ENCODE measurements at places on chromosomes 6 and 20.

DNA sequence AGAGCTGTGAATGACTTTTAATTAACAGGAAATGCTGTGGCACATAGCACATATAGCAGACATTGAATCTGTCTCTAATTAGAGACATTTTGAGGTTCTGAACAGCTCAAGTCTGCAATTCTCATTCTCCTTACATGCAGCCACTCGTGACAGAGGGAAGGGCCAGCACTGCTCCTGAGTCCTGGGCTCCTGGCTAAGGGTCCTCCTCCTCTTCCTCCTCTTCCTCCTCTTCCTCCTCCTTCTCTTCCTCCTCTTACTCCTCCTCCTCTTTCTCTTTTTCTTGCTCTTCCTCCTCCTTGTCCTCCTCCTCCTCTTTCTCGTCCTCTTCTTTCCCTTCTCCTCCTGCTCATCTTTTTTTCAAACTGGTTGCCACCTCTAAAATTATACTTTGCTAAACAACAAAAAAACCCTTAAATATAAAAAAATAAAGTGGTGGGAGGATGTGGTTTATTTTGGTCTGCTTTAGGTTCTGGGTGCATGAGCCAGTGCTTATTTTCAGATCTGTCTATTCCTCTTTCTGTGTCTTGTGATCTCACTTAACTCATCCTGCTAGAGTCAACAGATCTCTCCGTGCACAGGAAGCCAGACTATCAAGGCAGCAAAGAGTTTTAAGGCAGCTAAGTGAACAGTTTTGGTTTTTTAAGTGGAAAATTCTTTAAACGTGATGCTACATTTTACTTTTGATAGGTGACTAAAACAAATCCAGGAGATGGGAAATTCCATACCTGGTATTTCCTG lies 159.3 kb downstream of the CD83 start:
- DNase-seq = no peak

GRCh38 chr6:119848696-119849095 lies 499.1 kb upstream of the MAN1A1 start:
- DNase-seq = no peak

DNA sequence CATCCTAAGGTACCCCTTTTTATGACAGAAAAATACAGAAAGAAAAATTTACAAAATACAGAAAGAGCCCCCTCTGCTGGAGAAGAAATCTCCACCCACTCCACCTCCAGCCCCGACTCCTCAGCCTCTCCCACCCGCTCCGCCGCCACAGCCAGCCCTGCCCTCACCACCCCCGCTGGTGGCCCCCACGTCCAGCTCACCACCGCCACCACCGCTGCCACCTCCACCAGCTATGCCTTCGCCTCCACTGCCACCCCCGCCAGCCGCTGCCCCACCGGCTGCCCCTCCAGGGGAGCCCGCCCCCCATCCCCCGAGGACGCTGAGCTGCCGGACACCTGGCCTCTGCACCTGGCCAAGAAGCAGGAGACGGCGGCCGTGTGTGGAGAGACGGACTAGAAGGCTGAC lies 17.7 kb downstream of the WFDC2 start:
- no peak for DNase-seq

GRCh38 chr6:17987447-17987696 lies at the start of gene KIF13A:
KIF13A (minus strand) TSS chr6:17987635; CDS start chr6:17987463, 172 bp downstream.
- DNase-seq = no peak

- DNase-seq = no peak
Observed at GRCh38 chr20:37378785-37379598, 33.1 kb downstream of the SRC start.

- peak; percentile 3 for DNase-seq
Observed at GRCh38 chr6:28446818-28447511, 3.7 kb upstream of the ZSCAN23 start.

- no peak for DNase-seq
Observed at GRCh38 chr20:40019510-40019909, 669.5 kb downstream of the MAFB start.

GRCh38 chr6:168192195-168192900 lies 113.3 kb upstream of the FRMD1 start:
- peak; percentile 79 for DNase-seq

- peak; percentile 63 for DNase-seq
Observed at GRCh38 chr6:84762220-84763002, 2.0 kb downstream of the TBX18 start.

GRCh38 chr6:87636315-87636714 lies 46.4 kb downstream of the ORC3 start:
- DNase-seq = no peak

DNA sequence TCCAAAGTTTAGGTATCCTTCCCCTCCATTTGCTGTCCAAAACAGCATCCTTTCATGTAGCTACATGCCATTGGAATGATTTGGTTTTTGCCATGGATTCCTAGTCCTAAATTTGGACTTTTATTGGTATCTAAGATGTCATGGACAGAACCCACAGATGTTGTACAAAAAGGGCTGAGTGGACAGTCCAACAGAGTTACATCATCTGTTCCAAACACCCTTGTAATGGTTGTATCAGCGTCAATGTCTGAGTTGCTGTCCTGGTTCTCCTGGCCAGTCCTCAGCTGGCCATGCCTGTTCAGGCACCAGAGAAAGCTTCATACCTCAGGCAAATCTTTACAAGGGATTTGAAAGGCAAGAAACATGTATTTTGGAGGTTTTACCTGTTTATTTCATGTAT lies 191.3 kb downstream of the ESR1 start:
- no peak for DNase-seq

GRCh38 chr6:127302728-127303660 lies 36.3 kb downstream of the RNF146 start:
- peak; percentile 0 for DNase-seq

DNA sequence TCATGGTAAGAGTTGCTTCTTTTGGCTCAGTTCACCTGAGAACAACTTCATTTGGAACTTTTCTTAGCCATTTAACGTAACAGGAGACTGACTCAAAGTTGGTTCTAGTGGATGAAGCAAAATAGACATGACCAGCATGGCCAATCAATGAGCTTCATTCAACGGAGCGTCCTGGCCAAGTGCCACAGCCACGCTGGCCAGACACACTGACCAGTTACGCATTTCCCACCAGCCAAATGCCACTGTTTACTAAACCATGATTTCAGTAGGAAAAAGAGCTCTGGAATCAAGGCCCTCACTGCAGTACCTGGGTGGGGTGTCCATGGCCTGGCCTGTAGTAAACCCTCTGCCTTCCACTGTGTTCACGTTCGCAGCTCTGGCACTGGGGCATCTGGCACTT lies 80.4 kb downstream of the POPDC3 start:
- no peak for DNase-seq

- DNase-seq = no peak
Observed at GRCh38 chr6:161736781-161737292, 463.0 kb upstream of the AGPAT4 start.

GRCh38 chr6:124099520-124099919 lies 295.9 kb downstream of the NKAIN2 start:
- DNase-seq = no peak

DNA sequence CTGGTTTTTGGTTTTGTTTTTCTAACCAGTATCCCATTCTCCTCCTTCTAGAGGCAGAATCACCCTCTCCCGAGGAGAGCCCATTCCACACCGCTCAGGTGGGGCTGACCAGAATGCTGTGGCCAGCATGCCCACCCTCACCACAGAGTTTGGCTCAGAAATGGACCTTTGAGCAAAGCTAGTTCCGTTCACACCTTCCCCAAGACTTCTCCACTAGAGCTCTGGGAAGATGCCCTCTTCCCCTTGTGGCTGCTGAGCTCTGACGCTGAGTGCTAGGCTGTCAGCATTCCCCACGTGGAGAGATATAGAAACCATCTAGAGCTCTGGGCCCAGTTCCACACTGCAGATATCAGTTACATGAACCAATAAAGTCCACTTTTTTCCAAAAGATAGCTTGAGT lies 7.9 kb downstream of the GPLD1 start:
- DNase-seq = no peak

- no peak for DNase-seq
Observed at GRCh38 chr6:126444659-126445273, 104.9 kb downstream of the CENPW start.

- DNase-seq = peak; percentile 82
Observed at GRCh38 chr6:27693766-27694546, 218.2 kb downstream of the OR2B2 start.

DNA sequence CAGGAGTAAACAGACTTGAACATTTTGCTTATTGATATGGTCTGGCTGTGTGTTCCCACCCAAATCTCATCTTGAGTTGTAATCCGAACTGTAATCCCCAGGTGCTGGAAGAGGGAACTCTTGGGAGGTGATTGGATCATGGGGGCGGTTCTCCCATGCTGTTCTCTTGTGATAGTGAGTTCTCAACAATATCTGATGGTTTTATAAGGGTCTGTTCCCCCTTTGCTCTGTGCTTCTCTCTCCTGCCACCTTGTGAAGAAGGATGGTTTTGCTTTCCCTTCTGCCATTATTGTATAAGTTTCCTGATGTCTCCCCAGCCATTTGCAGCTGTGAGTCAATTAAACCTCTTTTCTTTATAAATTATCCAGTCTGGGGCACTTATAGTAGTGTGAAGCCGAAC lies 40.0 kb downstream of the MYLIP start:
- DNase-seq = peak; percentile 19

DNA sequence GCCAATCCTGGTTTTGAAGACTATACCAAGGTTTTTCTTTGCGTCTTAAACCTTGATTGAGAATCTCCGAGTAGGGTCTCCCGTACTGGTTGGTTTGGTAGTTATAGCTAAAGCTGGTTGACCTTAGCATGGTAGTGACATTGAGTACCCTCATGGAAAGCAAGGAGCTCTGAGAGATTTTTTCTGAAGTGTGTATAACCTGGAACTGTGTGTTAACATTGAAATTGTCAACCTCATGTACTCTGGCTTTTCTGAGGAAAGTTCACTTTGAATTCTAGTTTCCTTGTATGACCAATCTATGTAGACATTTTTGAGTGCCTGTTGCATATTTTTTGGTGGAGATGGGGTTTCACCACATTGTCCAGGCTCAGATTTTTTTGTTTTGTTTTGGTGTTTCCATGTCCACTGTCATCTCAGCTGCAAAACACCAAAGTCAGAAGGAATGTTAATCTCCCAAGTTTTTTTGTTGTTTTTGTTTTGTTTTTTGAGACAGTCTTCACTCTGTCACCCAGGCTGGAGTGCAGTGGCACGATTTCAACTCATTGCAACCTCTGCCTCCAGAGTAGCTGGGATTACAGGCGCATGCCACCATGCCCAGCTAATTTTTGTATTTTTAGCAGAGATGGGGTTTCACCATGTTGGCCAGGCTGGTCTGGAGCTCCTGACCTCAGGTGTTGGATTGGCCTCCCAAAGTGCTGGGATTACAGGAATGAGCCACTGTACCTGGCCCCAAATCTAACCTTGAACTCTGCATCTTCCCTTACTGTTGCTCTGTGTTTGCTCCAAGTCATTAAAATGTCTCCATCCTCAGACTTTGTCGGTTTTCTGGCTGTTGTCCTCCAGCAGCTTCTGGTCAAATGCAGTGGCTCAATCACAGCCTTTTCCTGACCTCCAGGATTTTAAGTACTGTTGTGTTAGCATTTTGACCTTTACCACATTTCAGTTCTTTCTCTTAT lies 4.3 kb downstream of the RPS12 start:
- no peak for DNase-seq

DNA sequence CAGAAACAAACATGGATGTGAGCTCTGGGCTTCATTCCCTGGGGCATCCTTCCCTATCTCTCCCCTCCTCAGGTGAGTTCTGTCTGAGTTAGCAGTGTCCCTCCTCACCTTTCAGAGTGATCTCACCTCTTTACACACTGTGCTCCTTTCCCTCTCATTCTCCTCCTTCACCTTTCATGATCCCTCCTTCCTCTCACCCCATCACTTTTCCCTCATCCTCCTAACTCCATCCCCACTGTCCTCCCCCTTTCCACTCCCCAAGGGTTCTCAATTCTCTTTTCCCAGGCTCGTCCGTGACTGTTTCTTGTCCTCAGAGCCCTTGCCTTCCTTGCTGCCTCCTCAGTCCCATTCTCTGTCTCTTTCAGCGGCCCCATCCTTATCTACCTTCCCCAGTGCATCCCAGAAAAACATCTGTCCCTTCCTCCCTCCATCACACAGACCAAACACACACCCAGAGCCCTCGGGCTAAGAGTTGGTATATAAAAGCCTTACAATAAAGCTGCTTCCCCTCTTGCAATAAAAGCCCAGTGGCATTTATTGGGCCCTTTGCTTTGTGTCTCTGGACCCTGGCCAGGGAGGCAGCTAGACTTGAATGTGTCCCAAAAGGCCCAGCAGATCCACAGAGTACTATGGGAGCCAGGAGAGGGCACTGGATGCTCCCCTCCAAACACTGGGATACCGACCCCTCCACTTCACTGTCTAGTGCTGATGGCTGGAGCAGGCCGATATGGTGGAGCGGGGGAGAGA lies 1.9 kb downstream of the RNF39 start:
- DNase-seq = no peak

DNA sequence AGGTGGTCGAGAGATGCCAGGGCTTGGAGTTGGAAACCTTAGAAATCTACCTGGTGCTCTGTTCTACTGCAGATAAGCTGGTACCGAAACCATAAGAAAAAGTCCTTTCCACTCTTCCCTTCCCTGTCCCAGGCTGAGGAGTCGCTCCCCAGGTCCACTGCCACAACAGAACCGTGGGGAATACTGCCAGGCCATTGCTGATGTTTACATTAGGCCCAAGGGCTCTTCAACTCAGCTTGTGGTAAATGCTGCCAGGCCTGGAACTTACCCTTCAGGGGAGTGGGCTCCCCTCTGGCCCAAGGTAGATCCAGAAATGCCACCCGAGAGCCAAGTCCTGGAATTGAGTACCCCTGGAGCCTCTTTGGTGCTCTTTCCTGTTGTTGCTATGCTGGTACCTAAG lies 388.4 kb downstream of the ESR1 start:
- DNase-seq = no peak

All from NCI-H2081 (cell line).